HS-27A (cell line): ENCODE measurements at places on chromosomes 1 and 21.

- no peak for DNase-seq
Measured at GRCh38 chr1:106964495-106964894, 92.0 kb upstream of the PRMT6 start.

DNA sequence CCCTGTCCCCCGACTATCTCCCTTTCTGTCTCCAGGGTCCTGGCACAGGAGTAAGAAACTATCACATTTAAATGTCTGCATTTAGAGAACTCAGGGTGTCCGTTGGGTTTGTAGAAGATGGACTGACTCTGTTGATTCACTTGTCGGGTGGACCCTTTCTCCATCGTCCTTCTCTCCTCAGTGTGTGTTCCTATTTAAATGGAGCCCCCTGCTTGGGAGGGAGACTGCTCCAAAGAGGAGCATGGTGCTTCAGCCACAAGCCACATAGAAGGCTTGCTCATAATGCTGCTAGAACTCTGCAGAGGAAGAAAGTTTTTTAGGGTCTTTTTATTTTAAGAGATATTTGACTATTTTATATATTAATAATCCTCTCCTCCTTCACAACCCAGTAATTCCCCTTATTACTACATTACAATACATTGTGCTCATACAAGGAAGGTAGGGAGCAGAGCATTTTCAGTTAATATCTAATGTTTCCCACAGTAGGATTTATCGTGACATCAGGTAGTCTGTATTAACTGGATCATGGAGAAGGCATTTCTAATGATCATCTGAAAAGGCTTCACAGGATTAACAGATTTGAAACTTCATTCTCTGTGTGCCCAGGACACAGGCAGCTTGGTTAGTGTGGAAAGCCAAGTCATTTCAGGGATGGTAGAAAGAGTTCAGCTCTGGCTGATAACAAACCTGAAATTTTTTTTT, 13.8 kb downstream of the FGGY start:
- DNase-seq, result no peak

GRCh38 chr1:1332774-1333480, 1.8 kb downstream of the TAS1R3 start:
- DNase-seq, result no peak

GRCh38 chr1:11946647-11947046, 12.1 kb downstream of the PLOD1 start:
- DNase-seq, result no peak

GRCh38 chr1:203187689-203188264, 1.3 kb upstream of the CHI3L1 start:
- DNase-seq, result no peak

DNA sequence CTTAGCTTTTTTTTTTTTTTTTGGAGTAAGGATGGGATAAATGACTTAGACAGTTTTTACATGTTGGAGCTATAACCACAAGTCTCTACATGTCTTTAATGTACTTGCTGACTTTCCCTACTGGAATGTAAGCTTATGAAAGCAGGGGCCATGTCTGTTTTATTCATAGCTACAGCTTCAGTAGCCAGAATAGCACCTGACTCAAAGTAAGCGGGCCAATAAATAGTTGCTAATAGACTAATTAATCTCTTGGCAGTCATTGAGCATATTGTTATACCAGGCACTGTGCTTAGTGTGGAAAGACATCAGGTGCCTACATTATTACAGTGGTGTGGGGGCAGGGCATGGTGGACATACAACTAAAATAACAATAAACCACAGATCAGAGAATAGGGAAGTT, 84.4 kb upstream of the HOOK1 start:
- no peak for DNase-seq

- DNase-seq, result no peak
Measured at GRCh38 chr1:54865238-54866073, 21.5 kb downstream of the DHCR24 start.

- no peak for DNase-seq
Measured at GRCh38 chr21:45099571-45099970, 25.2 kb downstream of the ADARB1 start.

DNA sequence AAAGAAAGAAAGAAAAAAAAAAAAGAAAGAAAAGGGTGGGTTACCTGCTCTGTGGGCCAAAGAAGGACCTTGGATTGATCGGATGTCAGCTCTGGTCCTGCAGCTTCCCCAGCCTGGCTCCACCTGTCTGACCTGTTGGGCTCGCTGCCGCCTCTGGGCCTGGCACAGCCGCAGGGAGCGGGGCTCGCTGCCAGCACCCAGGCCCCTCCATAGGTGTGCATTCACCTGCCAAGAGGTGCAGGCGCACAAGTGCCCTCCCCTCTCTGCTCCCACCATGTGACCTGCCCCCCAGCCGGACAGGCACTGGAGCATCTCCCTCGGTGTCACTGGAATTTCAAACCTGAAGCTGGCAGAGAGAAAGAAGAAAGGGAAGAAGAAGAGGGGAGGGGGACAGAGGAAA, 33.1 kb upstream of the GPR157 start:
- no peak for DNase-seq

GRCh38 chr1:111570781-111571181, 48.8 kb upstream of the RAP1A start:
- no peak for DNase-seq

- DNase-seq, result no peak
Measured at GRCh38 chr1:169867012-169867675, 26.6 kb downstream of the SCYL3 start.

DNA sequence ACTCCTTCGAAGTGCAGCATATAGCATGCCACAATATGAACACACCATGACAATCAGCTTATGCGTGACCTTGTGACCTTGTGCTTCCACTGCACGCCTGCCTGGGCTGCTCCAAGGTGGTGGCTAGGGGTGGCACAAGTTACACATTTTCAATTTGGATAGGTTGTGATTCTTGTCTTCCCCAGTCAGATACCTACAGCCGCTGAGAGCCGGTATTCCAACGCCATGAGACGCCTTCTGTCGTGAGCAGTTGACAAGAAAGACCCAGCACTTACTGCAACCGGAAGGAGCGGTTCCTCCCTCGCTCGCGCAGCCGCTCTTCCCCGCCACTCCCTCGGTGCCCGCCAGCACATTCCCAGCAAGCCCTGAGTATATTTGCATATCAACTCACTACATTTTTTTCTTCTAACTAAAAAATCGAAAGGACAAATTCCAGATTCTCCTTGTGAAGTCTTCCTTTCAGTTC, 359 bp upstream of the RNU11 start:
- DNase-seq, result no peak

DNA sequence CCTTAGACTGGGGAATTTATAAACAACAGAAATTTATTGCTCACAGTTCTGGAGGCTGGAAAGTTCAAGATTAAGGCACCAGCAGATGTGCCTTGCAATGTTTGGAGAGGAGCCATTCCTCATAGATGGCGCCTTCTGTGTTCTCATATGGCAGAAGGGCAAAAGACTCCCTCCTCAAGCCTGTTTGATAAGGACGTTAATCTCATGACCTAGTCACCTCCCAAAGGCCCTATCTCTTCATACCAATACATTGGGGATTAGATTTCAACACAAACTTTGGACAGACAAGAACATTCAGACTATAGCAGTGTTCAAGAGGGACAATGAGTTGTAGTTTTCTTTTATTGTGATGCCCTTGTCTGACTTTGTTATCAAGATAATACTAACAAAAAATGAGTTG, 34.3 kb downstream of the PSMG1 start:
- DNase-seq, result no peak

DNA sequence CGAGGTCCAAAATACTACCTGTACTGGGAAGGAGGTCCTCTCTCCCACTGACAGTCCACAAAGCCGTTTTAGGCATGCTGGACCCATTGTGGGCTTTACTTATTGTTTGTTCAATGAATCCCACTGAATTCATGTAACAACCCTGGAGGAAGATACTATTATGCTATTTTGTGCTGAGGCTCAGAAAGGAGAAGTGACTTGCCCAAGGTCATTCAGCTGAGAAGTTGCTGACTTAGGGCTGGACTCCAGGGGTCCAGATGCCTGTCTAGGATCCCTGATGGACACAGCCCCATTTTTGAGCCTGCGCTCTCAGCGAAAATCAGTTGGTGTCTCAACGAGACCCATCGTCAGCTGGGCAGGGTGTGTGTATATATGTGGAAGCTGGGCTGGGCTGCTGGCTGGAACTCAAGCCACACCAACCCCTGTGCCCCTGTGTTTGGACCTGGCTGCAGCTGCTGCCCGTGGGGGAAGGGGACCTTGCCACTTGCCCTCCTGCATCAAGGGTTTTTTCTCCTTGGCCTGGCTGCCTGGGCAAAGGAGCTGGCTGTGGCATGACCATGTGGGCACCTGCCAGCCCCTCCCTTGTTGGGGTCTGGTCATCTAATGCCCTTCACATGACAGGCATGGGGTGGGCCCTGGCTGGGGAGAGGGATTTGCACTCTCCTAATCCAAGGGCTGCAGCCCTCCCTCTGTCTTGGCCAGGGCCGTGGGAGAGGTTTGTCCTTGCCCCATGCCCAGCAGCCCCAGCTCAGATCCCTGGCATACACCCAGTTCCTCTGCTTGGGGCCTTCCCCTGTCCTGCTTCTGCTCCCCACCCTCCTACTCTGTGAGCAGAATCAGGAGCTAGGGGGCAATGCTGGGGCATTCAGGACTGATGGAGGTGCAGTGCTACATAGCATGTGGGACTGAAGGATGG, 15.0 kb downstream of the KCNQ4 start:
- DNase-seq, result no peak

DNA sequence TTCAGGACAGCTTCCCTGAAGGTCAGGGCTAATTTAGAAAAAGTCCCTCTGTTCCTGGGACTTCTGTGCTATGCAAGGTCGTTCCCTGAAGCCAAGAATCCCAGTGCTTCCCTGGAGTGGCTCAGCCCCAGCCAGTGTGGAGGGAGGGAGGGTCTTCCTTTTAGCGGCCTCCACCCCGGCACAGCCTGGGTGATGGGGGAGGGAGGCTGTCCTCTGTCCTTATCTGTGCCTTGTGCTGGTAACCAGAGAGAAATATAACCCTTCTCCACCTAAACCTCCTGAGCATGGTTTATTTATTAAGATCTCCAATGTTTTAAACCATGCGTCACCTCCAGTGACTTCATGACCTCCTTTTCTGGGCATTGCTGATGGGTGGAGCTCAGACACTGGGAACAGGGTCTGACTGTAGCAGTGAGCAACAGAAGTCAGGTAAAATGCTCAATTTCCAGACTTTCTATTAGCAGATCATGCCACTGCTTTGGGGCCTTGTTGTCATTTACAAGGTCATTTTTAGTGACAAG, 157.1 kb downstream of the DSCAM start:
- no peak for DNase-seq

DNA sequence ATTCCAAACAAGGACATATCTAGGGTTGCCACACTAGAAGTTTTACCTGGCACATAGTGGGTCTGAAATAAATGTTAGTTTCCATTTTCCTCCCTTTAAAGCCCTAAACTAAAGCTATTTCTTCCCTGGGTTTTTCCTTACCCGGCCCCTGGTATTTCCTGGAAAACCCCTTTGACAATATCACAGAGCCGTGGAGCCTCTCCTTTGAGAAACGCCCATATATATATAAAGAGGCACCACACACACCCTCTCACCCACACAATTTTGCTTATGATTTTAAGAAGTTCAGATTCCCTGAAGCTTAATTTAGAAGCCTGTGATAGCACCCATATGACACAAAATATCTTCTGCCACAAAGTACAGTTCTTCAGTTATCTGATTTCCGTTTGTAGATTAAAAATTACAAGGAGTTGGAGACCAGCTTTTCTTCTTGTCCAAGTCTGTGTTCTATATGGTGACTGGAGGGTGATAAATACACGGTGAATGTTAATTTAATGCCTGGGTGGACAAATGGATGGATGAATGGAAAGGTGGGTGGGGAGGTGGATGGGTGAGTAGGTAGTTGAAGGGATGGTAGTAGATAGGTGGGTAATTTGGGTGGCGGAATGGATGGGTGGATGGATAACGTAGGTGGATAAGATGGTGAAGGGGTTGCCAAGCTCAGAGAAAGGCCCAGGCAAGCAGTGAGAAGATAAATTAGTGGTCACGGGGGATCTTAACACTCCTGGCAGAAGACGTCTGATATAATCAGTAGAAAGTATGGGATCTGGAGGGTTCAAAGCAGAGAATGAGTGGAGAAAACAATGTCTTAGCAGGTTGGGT, 154.4 kb upstream of the FGGY start:
- DNase-seq, result no peak

DNA sequence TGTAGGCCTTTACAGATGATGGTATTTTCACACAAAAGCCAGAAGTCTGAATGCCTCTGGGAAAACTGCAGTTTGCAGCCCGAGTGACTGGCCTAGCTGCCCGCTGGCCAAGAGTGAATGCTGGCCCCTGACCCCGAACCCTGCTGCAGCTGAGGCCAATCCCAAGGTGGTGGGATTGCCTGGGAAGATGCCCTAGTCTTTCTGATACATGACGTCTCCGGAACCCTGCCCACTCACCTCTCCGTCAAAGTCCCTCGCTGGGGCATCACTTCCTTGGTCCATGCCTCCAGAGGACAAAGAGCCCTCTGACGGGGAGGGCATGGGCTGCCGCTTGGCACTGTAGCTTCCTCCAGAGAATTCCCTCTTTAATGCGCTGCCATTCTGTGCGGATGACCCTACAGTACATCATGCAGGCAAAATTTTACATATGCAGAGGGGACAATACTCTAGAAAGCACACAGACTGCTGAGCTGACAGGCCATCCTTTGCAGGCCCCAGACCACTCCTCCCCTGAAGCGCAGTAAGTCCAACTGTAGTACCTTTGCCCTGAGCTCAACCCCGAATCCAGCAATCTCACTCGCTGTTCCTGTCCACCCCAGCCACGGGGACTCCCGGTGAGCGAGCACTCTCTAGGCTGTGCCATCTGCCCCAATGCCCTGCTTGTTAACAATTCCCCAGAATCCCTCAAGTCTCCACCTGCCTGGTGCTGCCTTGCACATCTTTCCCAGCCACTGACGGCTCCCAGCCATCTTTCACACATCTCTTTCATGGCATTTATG, 54.7 kb downstream of the COQ8A start:
- DNase-seq, result no peak

DNA sequence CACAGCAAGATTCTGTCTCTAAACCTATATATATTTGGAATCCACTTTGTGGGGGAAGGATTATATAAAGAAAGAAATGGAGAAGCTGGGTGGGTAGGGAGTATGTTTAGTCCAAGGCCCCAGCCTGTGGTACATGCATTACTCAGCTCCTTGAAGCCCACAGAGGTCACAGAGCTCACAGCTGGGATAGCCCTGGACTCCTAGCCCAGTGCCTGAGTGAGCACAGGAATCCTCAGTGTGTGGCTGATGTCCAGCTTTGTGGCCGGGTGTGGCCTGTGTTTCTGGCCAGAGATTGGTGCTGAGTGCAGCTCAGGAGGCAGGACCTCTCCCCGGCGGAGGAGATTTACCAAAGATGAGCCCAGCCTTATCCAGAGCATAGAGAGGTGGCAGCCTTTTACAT, 7.6 kb downstream of the CAPN9 start:
- DNase-seq, result peak; percentile 38
